ENCODE measurements at places on chromosomes 5 and 9. TPM values are rescaled to one million over a fixed set of nuclear protein-coding genes. Genes with fewer than 3 reads are reported as not detected.

GRCh38 chr5:166883016-166883415 is 1408.4 kb upstream of the WWC1 start:
- DNase-seq = no peak

DNA sequence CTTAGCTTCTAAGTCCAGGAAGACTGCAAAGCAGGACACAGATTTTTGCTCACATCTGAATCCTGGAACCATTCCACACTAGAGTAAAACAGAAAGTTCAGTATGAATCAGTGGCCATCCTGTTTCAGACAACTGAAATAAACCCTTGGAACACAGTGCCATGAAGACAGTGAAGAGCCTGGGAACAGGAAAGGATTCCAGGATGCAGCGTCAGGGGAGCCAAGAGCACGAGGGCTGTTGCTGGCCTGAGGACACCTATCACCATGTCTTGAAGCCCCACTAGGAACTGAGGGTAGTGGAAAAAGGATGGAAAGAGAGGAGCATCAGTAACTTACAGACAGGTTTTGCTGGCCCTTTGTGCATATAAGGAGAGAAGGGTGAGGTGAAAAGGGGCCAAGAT is 115.3 kb upstream of the FSTL4 start:
- DNase-seq = no peak

- no peak for DNase-seq
These were observed 339.0 kb upstream of the KIF2A start for GRCh38 chr5:61966997-61967396.

GRCh38 chr5:145830594-145830993 is 4.5 kb downstream of the PRELID2 start:
- DNase-seq = no peak

DNA sequence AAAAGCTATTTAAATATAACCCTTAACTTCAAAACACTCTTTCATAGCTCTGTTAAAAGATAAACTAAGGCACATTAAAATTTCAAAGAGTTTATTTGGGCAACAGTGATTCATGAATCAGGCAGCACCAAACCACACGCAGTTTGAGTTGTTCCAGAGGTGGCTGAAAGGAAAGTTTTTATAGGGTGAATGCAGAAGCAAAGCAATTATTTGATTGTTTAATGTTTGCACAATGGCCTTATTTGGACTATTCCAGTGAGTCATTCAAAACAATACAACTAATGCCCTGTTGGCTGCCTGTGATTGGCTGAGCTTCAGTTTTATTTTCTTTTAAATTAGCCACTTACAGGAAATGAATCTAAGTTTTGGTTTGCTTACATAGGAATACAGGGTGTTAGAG is 125.3 kb downstream of the CEP120 start:
- no peak for DNase-seq

LRRC19 gene
- 0.80 TPM for total RNA-seq

DNA sequence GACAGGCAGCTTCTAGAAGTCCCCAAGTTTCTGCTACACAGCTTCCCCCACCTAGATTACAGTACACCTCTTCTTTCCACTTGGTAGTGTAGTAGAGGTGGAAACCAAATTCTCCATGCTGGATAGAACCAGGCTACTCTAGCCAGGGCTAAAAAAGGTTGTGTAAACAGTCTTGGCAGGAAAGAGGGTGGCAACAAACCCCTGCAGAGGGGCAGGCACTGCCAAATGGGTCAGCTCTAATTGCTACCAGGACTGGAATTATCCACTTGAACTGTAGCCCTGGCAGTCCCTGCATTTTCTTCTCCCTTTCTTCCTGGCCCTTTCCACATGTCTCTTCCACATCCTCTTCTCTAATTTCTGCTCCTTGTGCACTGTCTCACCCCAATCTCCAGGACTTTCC is 24.8 kb downstream of the RANBP3L start:
- peak; percentile 57 for DNase-seq

GRCh38 chr5:10303699-10304170 is 4.0 kb downstream of the CMBL start:
- DNase-seq = peak; percentile 53

DNA sequence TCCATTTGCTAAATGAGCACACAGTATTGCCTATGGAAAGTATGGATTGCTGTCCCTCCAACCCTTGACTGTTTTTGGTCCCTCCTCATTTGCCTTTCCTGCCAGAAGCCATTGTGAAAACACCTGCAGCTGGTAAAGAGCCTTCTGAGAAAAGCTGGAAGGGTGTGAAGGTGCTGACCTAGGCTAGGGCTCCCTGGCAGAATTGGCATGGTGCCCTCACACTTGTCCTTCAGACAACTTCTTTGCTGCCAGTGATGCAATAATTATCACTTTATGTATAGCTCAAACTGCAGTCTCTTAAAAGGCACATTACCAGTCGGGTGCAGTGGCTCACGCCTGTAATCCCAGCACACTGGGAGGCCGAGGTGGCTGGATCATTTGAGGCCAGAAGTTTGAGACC is 4.2 kb downstream of the TXNDC15 start:
- no peak for DNase-seq

DNA sequence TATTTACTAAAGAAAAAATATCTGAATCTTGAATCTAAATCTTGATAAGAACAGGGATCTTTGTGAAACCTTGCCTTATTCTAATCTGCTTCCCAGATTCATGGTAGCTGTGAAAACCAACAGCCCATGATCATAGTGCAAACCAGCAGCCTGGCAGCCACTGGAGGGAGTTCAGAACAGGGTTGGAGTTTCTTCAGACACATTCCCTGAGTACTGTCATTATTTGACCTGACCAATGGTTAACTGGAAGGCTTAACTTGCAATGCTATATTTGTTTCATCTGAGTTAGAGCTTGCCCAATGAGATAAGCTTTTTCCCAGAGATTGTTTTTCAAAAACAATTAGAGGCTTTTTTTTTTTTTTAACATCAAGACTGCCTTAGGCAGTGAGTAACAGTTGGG is 47.8 kb downstream of the LOX start:
- DNase-seq = no peak

DNA sequence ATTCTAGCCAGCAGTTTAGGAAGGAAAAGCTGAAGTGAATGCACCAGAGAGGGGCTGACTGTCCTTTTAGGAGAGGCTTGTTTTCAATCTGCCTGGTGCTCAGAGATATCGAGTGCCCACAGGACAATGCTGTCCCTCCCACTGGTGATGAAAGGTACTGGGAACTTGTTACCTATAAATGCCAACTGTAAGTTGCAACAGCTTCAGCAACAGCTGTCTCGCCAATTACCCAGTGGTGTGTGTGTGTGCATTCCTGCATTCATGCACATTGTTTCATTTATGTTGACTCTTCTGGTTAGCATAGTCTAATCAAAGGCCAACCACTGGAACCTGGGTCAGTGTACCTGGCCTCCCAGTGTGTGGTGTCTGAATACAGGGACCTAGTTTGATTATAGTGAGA is 161.1 kb downstream of the CSNK1G3 start:
- no peak for DNase-seq

- no peak for DNase-seq
These were observed 109.7 kb downstream of the MSX2 start for GRCh38 chr5:174834081-174834480.

IFNK gene
- total RNA-seq = not detected

DNA sequence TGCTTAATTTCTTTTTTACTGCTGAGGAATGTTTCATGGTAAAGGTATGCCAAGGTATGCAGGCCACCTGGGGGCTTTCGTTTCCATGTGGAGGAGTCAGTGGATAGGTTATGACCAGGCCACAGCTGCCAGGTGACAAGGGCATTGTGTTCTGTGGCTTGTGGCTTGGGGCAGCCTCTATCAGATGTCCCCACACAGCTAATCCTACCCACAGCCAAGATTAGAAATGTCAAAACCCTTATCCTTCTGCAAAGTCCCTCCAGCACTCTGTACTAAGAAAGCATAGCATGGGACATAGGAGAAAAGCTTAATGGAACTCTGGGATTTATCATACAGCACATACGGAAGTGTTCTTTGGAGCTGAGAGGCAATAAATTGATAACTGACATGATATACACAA is 171.2 kb upstream of the S1PR3 start:
- no peak for DNase-seq

DNA sequence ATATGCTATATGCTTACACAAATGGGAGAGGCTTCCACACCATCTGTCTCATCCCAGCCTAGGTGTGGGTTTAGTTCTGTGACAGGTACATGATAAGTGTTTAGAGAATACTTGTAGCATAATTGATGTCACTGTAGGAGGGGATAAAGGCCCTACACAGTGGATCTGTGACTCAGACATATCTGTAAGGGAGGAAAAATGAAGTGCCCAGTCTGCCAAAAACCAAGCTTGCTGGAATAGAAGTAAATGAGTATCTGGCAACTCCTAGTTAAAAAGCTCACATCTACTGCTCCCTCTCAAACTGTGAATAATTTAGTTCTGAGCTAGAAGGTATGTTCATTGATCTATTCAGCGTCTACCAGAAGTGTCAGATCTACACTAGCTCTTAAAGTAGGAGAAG is 38.9 kb upstream of the FAM174A start:
- DNase-seq = no peak

HNRNPA0 gene
- 3.8 TPM for total RNA-seq

GRCh38 chr9:120534266-120534665 is 45.7 kb downstream of the CDK5RAP2 start:
- DNase-seq = no peak

- DNase-seq = no peak
These were observed 39.4 kb downstream of the SUSD1 start for GRCh38 chr9:112135706-112136105.

DNA sequence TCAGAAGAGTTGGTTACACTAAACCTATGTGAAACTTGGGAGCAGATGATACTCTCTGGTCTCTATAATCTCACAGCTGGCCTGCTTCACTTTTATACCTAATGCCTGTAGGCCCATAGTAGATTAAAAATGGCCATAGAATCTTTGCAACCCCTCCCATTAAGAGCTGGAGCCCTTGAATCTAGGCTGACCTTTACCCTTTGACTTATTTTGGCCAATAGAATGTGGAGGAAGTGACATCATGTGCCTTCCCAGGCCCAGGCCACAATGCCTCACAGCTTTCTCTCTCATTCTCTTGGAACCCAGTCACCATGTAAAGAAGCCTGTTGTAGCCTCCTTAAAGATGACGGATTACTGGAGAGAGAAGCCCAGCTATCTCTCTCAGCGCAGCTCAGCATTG is 251.0 kb downstream of the NR3C1 start:
- DNase-seq = no peak

GLRA1 gene
- total RNA-seq = not detected

GRCh38 chr9:113690055-113690740 is 185.9 kb upstream of the ZNF618 start:
- DNase-seq = no peak

- no peak for DNase-seq
These were observed 14.0 kb upstream of the JAK2 start for GRCh38 chr9:4970970-4971641.

DNA sequence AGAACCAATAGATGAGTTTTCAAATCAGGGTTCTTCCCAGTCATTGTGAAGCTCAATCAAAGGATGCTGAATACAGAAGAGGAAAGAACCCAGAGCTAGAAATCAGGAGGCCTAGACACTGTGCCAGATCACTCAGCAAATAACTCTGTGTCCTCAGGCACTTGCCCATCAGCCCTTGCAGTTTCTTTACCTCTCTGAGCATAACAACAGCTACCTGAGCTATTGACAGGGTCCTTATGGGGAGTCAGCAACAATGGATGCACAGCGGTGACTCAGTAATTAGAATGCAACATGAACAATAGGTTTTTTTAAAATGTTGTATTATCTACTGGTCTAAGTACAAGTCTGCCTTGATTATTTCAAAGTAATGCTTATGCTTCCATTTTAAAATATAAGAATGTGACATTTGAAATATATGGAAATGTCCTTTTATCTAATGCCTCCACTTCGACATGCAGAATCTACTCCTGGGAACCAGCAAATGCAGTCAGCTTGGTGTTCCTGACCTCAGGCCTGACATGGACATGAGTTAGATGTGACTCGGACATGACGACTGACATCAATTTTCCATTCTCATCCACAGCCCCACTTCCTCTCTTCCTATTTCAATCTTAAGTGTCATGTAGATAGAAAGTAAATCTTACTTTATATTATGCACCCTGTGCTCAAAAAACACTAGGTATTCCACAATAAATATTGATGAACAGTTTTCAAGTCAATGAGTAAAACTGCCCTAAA is 155.0 kb downstream of the TLE1 start:
- DNase-seq = no peak

All from right lobe of liver (tissue), 6 donors.